ENCODE measurements at places on chromosomes 1 and 21. TPM values are rescaled to one million over a fixed set of nuclear protein-coding genes. Genes with fewer than 3 reads are reported as not detected.

OLFM3 gene
- polyA plus RNA-seq = 1.2 TPM

LCE2A gene
- not detected for polyA plus RNA-seq

ERICH3 gene
- polyA plus RNA-seq = 2.3 TPM

SLC1A7 gene
- polyA plus RNA-seq = 0.17 TPM

Data from brain (organoid and tissue), 16 donors.